ENCODE measurements at places on chromosomes 3 and 15. TPM values are rescaled to one million over a fixed set of nuclear protein-coding genes. Genes with fewer than 3 reads are reported as not detected.
A peak's percentile ranks its signal among the peaks of the same experiment; 100 is the strongest.

SH3GL3 gene
- total RNA-seq, result not detected

ITPKA gene
- 1.9 TPM for total RNA-seq

IL17RD gene
- total RNA-seq, result 9.6 TPM

CPN2 gene
- total RNA-seq, result 2.4 TPM

SLC25A36 gene
- 67.7 TPM for total RNA-seq

ZPLD1 gene
- not detected for total RNA-seq

PLA1A gene
- 2.8 TPM for total RNA-seq

KCNMB2 gene
- 2.1 TPM for total RNA-seq

GOLGA6D gene
- total RNA-seq, result not detected

SV2B gene
- 2.8 TPM for total RNA-seq

EFCAB12 gene
- not detected for total RNA-seq

MRPL47 gene
- 45.1 TPM for total RNA-seq

STARD9 gene
- total RNA-seq, result 4.9 TPM

EPHB1 gene
- 1.3 TPM for total RNA-seq

TRH gene
- total RNA-seq, result not detected

WDR93 gene
- total RNA-seq, result not detected

RHCG gene
- 0.22 TPM for total RNA-seq

GRCh38 chr3:16788440-16789056 is 96.2 kb upstream of the PLCL2 start:
- no peak for DNase-seq

DNA sequence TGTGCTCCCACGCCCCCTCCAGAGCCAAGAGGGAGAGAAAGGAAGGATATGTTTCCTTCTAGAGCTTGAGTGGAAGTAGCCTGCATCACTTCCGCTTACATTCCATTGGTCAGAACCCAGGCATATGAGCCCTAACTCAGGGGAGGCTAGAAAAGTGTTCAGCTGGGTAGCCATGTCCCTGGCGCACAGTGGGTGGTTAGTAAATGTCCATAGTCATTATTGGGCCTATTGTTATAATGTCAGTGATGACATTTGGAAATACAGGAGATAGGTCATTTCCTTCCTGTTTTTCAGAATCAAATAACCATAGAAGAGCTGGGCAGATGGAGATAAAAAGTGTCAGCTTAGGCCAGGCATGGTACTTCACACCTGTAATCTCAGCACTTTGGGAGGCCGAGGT is 27.3 kb downstream of the CD276 start:
- no peak for DNase-seq

GRCh38 chr15:89164712-89165211 is 56.6 kb downstream of the RLBP1 start:
- DNase-seq, result no peak

- DNase-seq, result no peak
These were observed 8.8 kb upstream of the FILIP1L start for GRCh38 chr3:100123112-100123511.

DNA sequence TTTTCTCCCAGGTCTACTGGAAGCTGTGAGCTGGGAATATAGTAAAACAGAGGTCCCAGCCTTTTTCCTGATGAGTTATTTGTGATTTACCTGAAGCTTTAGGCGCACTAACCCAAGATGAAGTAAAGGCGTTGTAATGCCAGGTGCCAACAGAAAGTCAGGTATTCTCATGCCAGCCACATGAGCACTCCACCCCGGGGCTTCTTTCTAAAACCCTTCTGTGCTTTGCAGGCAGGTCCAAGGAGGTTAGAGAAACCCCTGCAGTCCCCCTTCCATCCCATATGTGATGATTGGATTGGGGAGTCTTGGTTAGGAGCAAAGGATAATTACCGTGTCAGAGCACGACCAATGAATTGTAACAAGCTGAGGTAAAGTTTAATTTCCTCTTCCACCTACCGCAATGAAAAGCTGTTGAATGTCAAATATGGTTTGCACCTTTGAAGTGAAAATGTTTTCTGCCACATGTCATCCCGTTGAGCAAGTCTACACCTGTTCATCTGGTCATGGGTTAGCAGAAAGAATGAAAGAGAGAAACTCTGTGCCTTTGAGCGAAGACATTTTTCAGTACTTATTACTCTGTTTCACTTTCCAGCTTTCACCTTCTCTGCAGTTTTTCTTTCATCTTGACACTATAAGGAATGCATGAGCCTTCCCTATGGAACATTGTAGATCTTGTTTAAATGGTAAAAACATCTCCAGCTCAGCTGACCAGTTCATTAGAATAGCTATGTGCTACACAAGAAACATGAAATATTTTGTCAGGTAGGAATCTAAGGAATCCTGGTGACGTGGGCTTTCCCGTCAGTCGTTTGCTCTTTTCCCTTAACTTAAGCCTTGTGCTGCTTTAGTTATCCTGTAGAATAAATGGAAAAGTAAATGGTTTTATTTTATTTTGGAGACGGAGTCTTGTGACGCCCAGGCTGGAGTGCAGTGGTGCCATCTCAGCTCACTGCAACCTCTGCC is 204.6 kb upstream of the IL12A start:
- no peak for DNase-seq

DNA sequence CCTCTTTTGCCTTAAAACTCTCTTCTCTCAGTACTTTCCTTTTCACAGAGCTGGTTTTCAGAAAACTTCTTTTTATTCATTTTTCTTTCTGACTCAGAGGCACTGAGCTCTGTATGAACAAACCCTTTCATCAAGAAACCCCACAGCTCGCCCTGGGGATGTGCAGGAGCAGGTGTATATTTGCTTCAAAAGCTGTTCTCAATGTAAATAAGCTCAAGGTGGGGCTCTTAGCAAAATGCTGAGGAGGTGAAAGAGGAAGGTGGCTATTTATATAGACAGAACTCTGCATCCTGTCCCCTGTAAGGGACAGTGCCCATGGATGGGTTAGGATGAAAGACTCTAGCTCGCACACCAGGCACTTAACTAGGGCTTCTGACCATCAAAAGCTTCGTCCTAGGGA is 302.0 kb downstream of the WDR72 start:
- no peak for DNase-seq

- no peak for DNase-seq
These were observed 2.5 kb upstream of the RFTN1 start for GRCh38 chr3:16515885-16516420.

GRCh38 chr15:51991141-51991540 is 19.6 kb upstream of the LEO1 start:
- DNase-seq, result no peak

GRCh38 chr3:62797132-62797531 is 78.1 kb downstream of the CADPS start:
- no peak for DNase-seq

DNA sequence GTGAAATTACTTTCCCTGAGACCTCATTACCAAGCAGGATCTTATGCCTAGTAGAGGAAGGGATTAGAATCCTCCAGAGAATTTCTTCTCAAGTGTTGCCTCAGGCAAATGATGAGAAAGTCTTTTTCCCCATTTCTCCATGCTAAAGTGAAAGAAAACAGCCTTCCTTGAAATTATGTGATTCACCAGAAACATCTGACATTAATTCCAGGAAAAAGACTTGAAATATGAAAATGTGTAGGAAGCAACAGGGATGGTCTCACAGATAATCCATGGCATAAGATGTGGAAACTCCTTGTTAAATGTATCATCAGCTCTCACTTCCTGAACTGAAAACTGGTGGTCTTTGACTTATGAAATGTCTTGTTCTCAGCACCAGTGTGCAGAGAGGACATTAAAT is 17.9 kb upstream of the ABI3BP start:
- DNase-seq, result no peak

GRCh38 chr15:67003586-67003985 is 61.8 kb upstream of the SMAD3 start:
- no peak for DNase-seq

DNA sequence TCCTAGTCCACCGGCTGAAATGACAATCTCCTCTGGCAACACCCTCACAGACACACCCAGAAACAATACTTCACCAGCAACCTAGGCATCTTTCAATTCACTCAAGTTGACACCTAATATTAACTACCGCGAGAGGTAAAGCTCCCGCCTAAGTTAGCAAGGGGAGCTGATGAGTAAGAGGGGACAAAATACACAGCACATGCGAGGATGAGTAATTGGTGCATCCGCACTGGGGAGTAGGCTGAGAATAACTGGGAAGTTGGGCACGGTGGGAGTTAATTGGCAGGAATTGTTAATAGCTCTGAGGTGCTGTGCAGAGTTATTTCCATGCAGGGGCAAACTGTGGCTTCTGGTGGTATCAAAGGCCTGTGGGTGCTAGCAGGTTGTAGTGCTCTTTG is 14.5 kb upstream of the PLD1 start:
- no peak for DNase-seq

DNA sequence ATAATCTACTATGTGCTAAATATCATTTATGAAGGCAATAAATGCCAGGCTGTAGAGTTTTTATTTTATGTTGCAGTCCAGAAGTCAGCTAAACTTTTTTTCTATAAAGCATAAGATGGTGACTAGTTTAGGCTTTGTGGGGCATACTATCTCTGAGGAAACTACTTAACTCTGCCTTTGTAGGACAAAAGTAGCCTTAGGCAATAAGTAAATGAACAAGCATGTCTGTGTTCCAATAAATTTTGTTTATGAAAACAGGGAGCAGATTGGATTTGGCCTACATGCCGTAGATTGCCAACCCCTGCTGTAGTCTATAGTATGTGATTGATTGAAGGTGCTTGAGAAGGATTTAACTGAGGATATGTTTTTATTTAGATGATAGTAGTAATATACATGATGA is 502.5 kb upstream of the NAALADL2 start:
- no peak for DNase-seq

- DNase-seq, result no peak
These were observed 107.6 kb downstream of the LRRK1 start for GRCh38 chr15:101026656-101027272.

DNA sequence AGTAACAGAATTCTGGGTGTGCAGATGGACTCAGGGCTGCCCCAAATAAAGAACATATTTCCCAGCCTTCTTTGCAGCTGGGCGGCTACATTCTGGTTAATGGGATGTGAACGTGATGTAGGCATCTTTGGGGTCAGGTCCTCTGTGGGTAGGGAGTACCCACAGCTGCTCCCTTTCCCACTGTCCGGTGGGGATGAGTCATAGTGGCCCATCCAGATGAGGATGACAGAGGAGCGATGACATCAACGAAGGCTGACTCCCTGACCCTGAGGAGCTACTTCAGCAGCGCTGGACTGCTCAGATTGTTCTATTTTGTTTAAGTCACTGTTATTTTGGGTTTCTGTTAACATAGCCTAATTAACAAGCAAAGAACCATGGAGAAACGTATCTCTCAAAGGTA is 38.0 kb downstream of the SRPRB start:
- no peak for DNase-seq

GRCh38 chr15:101697488-101697887 is 26.8 kb downstream of the TARS3 start:
- DNase-seq, result no peak

GRCh38 chr3:136109499-136109898 is 86.6 kb downstream of the MSL2 start:
- no peak for DNase-seq

DNA sequence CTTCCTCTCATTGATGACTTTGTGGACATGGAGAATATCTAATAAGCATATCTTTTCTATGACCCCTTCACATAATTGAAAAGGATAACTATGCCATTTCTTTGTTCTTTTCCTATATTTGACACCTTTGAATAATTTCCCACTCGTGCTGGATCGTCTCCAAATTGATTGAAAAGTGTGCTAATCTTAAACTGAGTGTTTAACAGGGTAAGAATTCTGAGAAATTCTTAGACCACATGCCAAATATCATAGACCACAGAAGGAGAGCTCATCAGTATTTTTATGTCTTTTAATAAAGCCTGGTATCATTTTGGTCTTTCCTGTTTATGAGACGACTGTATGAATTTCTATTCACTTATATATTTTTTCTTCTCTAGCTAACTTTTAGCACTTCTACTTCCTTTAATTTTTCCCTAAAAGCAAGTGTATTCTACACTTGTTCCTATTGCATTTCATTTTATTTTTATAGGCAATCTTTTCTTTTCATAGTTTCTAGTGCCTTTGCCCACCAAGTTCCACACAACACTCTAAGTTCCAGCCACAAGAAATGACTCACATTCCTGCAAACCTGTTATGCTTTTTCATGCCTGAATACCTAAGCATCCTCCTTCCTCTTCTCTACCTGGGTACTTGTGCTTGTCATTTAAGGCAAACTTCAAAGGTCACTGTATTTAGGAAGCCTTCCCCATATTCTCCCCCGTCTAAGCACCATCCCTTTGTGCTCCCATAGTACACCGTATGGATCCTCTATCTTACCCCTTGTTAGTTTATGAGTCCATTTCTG is 30.1 kb downstream of the KBTBD8 start:
- DNase-seq, result no peak

GRCh38 chr3:149473357-149474249 is 894 bp upstream of the TM4SF4 start:
- DNase-seq, result no peak

DNA sequence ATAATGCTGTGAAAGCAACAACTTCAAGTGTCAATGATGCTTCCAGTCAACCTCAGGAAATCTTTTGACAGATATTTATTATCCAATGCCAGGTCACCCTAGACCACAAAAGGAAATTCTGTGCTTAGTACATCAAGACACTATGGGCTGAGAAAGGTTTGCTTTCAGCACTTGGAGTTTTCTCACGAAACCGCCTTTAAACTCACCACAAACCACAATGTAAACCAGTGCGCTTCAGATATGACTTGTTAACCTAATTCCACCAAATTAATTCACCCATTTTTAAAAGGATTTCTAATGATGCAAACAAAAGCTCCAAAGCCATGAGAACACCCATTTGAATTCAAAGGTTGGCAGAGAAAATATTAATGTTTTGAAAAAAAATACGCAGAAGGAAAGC is 292.9 kb upstream of the NR2F2 start:
- no peak for DNase-seq

DNA sequence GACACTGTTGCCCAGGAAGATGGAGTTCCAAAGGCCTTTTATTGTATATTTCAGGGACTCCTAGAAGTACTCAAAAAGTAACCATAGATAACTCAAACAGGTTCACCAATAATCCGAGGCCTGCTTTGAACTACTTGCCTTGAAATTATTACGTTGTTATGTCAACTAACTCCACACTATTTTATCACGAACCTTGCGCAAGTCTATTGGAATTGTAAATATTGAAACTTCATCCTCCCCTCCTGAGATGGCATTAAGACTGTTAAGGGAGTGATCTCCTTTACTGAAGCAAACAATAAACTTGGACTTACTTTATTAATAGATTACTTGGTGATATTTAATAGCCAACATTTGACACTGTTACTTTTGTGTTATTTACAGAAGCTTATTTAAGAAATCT is 199.6 kb upstream of the GADL1 start:
- DNase-seq, result no peak

- DNase-seq, result no peak
These were observed 32.5 kb downstream of the DCUN1D1 start for GRCh38 chr3:182947888-182948287.

GRCh38 chr3:157175691-157176507 is 16.0 kb upstream of the CCNL1 start:
- DNase-seq, result no peak

- DNase-seq, result no peak
These were observed 83.6 kb upstream of the SMAD3 start for GRCh38 chr15:66981771-66982170.

GRCh38 chr15:78065284-78065872 is 12.1 kb downstream of the TBC1D2B start:
- peak; percentile 55 for DNase-seq

GRCh38 chr3:39409514-39410136 is 3.1 kb downstream of the RPSA start:
- no peak for DNase-seq

- no peak for DNase-seq
These were observed 37.5 kb downstream of the TGFBR2 start for GRCh38 chr3:30643763-30644462.

GRCh38 chr3:15283702-15284101 is 48.7 kb downstream of the SH3BP5 start:
- no peak for DNase-seq
